ENCODE measurements at places on chromosomes 2 and 18. TPM values are rescaled to one million over a fixed set of nuclear protein-coding genes. Genes with fewer than 3 reads are reported as not detected.

The C2orf66 gene
- total RNA-seq: not detected

The CD8B2 gene
- total RNA-seq: 0.11 TPM

DNA sequence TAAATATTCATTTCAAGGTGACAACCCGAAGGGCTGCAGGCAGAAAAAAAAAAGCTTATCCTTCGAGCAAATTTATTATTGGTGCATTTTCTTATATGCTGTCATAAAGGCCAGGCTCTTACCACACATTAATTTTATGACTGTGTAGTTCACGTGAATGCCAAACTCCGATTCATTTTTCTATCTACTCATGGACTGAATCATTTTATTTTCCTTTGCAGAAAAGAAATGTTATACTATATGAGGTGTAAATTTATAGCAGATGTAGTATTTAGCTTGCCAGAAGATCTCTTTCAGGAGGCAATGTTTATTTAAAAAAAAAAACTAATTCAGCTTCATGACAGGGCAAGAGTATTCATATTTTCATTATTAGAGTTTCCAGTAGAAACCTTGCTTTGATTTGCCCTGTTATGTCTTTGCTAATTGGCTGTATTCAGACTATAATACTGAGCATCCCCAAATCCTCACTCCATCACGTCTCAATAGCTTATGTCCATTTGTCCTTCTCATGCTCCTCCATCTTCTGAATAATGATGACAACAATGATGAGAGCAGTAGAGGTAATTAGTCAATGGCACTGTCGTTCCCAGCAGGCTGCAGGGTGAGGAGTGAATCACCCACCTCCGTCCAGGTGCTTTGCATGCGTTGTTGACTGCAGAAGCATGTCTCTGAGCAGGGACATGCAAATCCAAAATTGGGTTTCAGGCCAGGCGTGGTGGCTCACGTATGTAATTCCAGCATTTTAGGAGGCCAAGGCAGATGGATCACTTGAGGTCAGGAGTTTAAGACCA lies 101.1 kb upstream of the RAB12 start:
- no peak for DNase-seq

The ST3GAL5 gene
- total RNA-seq: 3.6 TPM

- no peak for DNase-seq
Observed at GRCh38 chr2:72211777-72212485, 64.3 kb upstream of the CYP26B1 start.

- DNase-seq: no peak
Observed at GRCh38 chr2:8191427-8191826, 490.4 kb upstream of the ID2 start.

GRCh38 chr18:11027862-11028261 lies 121.5 kb downstream of the PIEZO2 start:
- DNase-seq: no peak

The UGT1A9 gene
- total RNA-seq: not detected

The MAP3K19 gene
- total RNA-seq: not detected

DNA sequence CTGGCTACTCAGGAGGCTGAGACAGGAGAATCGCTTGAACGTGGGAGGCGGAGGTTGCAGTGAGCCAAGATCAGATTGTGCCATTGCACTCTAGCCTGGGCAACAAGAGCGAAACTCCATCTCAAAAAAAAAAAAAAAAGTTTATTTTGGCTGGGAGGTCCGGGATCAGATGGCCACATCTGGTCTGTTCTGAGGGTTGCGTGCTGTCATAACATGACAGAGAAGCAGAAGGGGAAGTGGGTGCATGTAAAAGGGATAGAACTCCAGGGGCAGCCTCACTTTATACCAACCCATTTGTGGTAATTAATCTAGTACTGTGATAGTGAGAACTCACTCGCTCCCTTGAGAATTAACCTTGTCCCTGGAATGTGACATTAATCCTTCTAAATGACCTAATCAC lies 101.2 kb downstream of the PTPN4 start:
- DNase-seq: no peak

DNA sequence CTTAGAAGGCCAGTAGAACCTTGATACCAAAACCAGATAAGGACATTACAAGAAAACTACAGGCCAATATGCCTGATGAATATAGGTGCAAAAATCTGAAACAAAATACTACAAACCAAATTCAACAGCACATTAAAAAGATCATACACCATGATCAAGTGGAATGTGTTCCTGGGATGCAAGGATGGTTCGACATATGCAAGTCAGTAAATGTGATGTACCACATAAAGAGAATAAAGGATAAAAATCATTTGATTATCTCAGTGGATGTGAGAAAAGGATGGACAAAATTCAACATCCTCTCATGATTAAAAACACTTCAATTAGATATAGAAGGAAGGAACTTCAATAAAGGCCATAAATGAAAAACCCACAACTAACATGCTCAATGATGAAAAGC lies 129.6 kb downstream of the RTN4 start:
- DNase-seq: no peak

The TUBB8B gene
- total RNA-seq: not detected

DNA sequence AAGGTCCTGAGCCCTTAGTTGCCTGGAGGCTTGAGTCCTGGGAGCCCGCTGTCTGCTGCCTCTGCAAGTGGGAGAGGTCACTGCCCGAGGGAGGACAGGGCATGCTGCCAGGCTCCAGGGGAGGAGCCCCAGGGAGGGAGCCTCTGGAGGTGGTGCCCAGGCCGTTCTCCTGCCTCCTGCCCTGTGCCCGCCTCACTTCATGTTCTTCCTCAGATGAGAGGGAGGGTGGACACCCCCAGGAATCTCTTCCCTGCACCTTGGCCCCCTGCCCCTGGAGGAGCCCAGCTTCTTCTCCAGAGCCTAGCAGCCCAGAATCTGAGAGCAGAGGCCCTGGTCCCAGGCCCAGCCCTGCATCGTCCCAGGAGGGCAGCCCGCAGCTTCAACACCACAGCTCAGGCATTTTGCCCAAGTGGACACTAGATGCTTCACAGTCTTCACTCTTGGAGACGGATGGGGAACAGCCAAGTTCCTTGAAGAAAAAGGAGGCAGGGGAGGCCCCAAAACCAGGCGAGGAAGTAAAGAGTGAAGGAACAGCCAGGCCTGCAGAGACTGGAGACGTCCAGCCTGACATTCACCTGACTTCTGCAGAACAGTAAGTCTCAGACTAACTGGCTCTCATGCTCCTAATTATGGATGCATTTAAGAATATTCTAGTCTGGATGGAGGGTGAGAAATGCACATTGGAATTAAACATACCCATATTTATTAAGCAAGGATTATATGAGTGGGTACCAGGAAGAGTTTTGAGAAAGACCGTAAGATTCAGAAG lies 12.1 kb downstream of the PSD4 start:
- no peak for DNase-seq

The REG1B gene
- 3.8 TPM for total RNA-seq

DNA sequence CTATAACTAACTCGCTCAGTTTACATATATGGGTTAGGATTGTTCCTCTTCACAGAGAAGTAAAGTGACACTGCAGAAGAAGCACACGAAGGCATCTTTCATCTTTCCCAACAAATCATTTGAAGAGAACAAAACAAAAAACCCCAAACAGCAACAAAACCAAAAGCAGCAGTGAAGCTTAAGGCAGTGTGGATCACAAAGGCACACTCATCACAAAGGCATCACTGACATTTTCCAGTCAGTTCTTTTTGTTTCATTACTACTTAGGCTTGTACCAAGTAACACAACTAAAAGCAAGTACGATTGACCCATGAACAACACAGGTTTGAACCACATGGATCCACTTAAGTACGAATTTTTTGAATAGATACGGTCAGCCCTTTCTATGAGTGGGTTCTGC lies 75.7 kb downstream of the RNF152 start:
- DNase-seq: no peak

- DNase-seq: no peak
Observed at GRCh38 chr2:13545320-13545719, 828.6 kb downstream of the TRIB2 start.

The FAM98A gene
- 91.2 TPM for total RNA-seq

The HOXD4 gene
- not detected for total RNA-seq

Measured in activated T-cell treated with anti-CD3 and anti-CD28 coated beads, Interleukin-2, amount 50 U/mL, for 4 hours (primary cell).